ENCODE measurements at places on chromosomes 3 and 15. TPM values are rescaled to one million over a fixed set of nuclear protein-coding genes. Genes with fewer than 3 reads are reported as not detected.

Gene CGNL1
- 0.16 TPM for total RNA-seq

Gene LRRIQ4
- total RNA-seq, result not detected

Gene METTL6
- 25.0 TPM for total RNA-seq

Gene LDHAL6B
- not detected for total RNA-seq

Gene ECE2
- total RNA-seq, result not detected

Gene STRC
- 0.09 TPM for total RNA-seq

Gene KBTBD13
- not detected for total RNA-seq

Gene RPP14
- total RNA-seq, result 9.5 TPM

Gene CFAP20DC
- total RNA-seq, result 1.0 TPM

Gene GREM1
- total RNA-seq, result 213 TPM

Gene GADL1
- total RNA-seq, result 1.9 TPM

Gene IL12A
- total RNA-seq, result 0.17 TPM

Gene HRG
- total RNA-seq, result not detected

Gene C3orf49
- not detected for total RNA-seq

Gene CCR5
- not detected for total RNA-seq

Gene PFKFB4
- 4.9 TPM for total RNA-seq

Gene SMC4
- total RNA-seq, result 28.8 TPM

Gene ERC2
- not detected for total RNA-seq

Gene PLA2G4E
- not detected for total RNA-seq

Gene ROPN1
- not detected for total RNA-seq

Gene MOBP
- not detected for total RNA-seq

Gene STX19
- not detected for total RNA-seq

Gene CHRFAM7A
- total RNA-seq, result 0.69 TPM

Gene CD96
- under 0.01 TPM for total RNA-seq

Gene MME
- 81.5 TPM for total RNA-seq

Gene NUP210
- not detected for total RNA-seq

Gene NSMCE3
- 7.3 TPM for total RNA-seq

Gene DNASE1L3
- not detected for total RNA-seq

Gene TRH
- total RNA-seq, result not detected

Gene SAMD7
- not detected for total RNA-seq

Gene TAGLN3
- total RNA-seq, result 4.4 TPM

Gene SCG5
- 24.3 TPM for total RNA-seq
